GOT3 (cell line): ENCODE measurements at places on chromosomes 6 and 20.

DNA sequence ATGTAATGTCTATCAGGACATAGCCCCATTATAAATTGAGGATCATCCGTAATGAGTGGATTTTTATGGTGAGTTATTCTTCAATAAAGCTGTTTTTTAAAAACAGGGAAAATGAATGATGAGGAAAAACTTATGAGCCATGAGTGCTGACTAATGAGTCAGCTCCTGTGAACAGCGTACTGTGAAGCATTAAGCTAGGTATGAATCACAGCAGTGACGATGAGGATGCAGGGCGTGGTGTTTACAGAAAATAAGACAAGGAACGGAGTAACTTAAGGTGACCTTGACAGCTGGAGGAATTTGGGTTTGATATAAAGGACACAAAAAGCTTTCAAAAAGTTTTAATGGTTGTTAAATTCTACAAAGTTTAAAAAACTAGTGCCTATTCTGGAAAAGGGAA lies 96.3 kb downstream of the FOXF2 start:
- no peak for DNase-seq

DNA sequence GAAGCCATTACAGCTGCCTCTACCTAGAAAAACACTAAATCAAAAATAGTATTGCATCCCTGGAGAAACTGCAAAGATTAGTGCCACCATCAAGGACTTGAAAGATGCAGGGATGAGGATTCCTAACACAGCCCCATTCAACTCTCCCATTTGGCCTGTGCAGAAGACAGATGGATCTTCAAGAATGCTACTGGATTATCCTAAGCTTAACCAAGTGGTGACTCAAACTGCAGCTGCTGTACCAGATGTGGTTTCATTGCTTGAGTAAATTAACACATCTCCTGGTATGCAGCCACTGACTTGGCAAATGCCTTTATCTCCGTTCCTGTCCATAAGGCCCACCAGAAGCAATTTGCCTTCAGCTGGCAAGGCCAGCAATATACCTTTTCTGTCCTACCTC lies 117.4 kb downstream of the TBC1D32 start:
- DNase-seq = no peak

GRCh38 chr6:151490996-151491395 lies 2.8 kb upstream of the CCDC170 start:
- DNase-seq = no peak

DNA sequence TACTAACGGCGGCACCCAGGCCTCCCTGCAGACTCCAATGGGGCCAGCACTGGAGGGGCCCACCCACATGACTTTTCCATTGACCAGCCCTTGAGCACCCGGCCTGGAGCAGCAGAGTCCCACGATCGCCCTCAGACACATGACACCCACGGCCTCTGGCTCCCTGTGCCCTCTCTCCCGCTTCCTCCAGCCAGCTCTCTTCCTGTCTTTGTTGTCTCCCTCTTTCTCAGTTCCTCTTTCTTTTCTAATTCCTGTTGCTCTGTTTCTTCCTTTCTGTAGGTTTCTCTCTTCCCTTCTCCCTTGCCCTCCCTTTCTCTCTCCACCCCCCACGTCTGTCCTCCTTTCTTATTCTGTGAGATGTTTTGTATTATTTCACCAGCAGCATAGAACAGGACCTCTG lies 26.1 kb upstream of the FANCE start:
- no peak for DNase-seq

GRCh38 chr20:1508574-1508973 lies 17.4 kb upstream of the SIRPB2 start:
- no peak for DNase-seq

- DNase-seq = no peak
These were observed 220.6 kb upstream of the TSHZ2 start for GRCh38 chr20:52751571-52751970.

DNA sequence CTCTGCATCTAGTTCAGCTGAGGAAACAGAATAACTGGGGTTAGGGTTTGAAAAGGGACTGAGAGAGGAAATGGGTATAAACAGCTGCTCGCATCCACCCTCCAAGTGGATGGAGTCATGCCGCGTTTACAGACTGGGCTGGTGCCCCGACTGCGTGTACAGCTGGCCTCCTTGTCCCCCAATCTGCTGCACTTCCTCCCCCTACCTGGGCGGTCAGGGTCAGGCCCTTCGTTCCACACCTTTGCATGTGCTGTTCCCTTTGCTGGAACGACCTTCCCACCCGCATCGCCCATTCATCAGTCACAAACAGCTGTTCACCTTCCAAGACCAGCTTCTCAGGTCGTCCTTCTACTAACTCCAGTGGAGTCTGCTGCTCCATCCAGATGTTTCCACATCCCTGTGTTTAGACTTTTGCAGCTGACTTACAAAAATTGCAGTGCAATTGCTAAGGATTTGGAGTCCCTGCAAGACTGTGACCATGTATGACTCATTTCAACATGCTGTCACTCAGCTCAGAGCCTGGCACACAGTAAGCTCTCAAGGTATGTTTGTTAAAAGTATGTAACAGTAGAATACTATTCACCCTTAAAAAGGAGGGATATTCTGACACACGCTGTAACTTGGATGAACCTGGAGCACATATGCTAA lies 129.3 kb downstream of the DTNBP1 start:
- DNase-seq = no peak
